Dermis blood vessel endothelial cell (primary cell): ENCODE measurements at places on chromosomes 3 and 15. TPM values are rescaled to one million over a fixed set of nuclear protein-coding genes. Genes with fewer than 3 reads are reported as not detected.

Gene ZNF35
- total RNA-seq: 18.5 and 23.1 TPM in 2 replicates

Gene UROC1
- 0.19 TPM in 1 of 2 replicates, not detected in the other for total RNA-seq

Gene ZNF660
- 0.79 and 2.2 TPM in 2 replicates for total RNA-seq

Gene CAND2
- total RNA-seq: 2.2 and 2.4 TPM in 2 replicates

Gene WDR49
- total RNA-seq: 0.09 and 0.51 TPM in 2 replicates

Gene ABHD17C
- total RNA-seq: 4.6 and 8.1 TPM in 2 replicates

Gene ZNF860
- 2.2 and 3.4 TPM in 2 replicates for total RNA-seq

Gene CFAP44
- total RNA-seq: 0.98 and 2.0 TPM in 2 replicates

Gene HDAC11
- 8.8 and 10.5 TPM in 2 replicates for total RNA-seq
